NCI-H2081 treated with DMSO at 0.1 percent for 48 hours (cell line): ENCODE measurements at places on chromosomes 13 and 19.
A peak's percentile ranks its signal among the peaks of the same experiment; 100 is the strongest.

- peak; percentile 71 for DNase-seq
Observed at GRCh38 chr19:53103234-53104203, at the start of gene ZNF160. Gene ZNF160, minus strand, starts transcription at chr19:53103422. Its CDS starts 17,146 bp downstream, at chr19:53086276.

DNA sequence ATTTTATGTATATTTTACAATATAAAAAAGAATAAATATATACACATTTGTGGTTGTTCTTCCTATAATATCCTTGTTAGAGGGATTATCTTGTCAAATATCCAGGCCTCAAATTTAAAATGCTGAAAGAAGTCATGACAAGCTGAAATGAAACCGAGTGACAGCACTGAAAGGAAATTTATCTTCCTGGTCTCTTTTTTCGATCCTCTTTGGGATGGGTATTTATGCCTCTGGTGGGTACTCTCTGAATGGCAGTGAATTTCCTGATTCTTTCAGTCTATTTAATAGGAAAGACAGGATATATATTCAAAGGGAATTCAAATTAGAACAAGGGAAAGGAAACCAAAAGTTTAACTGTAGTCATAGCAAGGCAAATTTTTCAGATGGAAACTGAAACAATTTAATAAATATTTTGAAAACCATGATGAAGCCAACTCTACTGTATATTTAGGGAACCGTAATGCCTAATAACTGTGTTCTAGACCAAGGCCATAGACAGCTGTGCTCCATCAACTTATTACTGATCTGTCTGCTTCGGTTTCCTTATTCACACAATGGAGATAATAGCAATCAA is 97.9 kb downstream of the DLEU7 start:
- no peak for DNase-seq

- no peak for DNase-seq
Observed at GRCh38 chr19:18170714-18171255, 2.8 kb upstream of the IFI30 start.

- peak; percentile 50 for DNase-seq
Observed at GRCh38 chr13:43272851-43273250, 249.5 kb downstream of the DNAJC15 start.

DNA sequence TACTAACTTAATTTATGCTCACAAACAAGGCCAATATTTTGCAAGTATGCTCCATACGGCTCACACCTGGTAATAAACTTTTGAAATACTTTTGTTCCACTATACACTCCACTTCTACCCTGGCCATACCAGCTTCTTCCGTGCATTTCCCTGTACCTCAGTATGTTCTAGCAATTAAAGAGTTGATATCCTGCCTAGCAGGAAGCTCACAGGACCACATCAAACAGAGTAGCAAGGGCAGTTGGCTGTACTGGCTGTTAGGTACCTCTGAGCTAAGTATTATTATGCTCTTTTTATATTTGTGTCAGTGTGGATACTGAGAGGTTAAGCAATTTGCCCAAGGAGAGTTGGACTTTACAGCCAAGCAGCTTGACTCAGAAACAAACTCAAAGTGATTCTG is 257.7 kb downstream of the SLITRK6 start:
- DNase-seq, result no peak

GRCh38 chr19:4861147-4861546 is 6.3 kb downstream of the PLIN3 start:
- DNase-seq, result no peak

GRCh38 chr13:20401931-20402856 is 123.5 kb downstream of the CRYL1 start:
- DNase-seq, result no peak

- no peak for DNase-seq
Observed at GRCh38 chr13:75558145-75558840, 8.7 kb downstream of the UCHL3 start.

- no peak for DNase-seq
Observed at GRCh38 chr19:10112895-10113591, 1.6 kb downstream of the P2RY11 start.

DNA sequence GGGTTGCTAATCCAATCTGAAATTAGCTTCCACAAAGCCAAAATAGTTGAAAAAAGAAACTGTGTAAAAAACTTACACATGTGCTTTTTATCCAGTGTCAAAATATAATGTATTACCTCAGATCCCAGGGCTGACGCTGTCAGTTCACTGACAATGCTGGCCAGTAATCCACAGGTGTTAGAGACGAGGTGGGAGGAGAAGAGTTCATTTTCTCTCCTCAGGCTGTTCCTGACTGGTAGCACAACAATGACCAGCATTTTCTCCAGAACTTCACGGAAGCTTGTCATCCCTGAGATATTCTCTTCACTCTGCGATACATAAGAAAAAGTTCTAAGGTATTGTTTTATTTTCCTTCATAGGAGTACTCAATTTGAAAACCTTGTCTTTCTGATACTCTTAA is 146.9 kb downstream of the MYCBP2 start:
- DNase-seq, result no peak

DNA sequence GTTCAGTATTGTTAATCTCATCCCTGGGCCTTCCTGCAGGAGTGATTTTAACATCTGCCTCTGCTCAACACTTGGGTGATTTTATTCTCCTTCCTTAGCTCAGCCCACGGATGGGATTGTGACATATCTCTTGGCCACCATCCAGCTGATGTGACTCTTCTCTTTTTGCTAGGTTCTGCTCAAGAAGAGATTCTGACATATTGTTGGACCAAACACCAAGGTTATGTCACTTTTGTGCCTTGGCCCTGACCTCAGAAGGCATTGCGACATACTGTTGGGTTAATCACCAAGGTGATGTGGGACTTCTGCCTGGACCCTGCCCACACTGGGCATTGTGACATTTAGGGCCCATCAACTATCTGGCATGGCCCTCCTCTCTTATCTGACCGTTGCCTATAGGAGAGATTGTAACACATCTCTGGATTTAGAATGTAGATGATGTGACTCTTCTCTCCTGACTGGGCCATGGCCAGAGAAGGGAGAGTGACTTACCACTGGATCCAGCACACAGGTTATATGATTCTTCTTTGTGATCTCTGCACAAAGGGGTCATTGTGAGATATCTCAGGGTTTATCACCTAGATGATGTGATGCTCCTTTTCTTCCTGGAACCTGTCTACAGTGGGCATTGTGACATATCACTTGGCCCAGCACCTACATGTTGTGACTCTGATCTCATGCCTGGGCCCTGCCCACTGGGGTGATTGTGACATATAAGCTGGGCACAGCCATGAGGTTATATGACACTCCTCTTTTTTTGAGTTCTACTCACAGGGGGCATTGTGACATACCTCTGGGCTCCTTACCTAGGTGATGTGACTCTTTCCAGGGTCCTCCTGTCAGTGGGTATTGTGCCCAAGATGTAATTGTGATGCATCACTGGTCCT is 88.8 kb downstream of the ZNF429 start:
- no peak for DNase-seq

DNA sequence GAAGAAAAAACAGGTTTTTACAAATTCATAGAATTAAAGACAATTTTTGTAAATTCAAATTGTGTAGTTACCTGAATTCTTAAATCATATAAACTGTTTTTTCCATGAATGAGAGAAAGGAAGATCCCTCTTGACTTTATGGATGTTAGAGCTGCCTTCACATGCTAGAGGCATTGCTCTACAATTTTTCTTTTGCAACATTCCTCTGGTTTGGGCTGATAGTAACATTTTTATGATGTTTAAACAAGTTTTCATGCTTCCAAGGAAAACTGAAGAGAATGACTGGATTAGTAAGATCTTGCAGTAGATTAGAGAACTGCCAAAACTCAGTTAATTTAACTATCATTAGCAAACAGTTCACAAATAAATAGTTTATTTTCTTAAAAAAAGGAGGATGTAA is 250.6 kb downstream of the GPC6 start:
- DNase-seq, result no peak

- DNase-seq, result no peak
Observed at GRCh38 chr13:113421673-113422270, 31.5 kb downstream of the ADPRHL1 start.

- no peak for DNase-seq
Observed at GRCh38 chr13:72645521-72645920, 81.9 kb downstream of the MZT1 start.

DNA sequence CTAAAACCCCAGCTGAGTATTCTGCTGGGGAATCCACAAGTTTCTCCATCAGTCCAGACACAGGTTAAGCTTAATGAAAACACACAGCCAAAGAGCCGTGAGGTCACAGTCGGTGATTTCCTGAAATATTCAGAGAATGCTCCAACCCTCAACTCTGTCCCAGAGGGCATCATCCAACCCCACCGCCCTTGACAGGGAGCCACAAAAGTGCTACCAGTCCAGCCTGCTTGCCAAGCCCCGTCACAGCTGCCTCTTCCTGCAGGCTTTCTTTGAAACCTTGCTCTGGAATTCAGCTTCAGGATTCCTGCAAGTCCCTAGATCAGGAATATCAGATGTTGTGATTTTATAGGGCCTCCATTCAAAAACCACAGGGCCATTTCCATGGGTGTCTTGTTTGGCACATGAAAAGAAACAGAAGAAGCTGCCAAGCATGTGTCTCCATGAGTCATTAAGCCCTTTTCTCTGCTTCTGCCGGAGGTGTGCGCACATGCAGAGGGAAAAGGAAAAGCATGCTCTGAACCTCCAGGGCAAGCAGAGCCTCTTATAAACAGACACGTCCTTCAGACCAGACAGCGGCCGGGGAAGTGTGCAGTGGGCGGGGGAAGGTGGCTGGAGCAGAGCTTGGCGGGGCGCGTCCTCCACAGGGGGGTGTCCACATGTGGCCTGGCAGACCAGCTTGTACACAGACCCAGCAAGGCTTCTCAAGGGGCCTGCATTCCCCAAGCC is 164.7 kb downstream of the KATNAL1 start:
- no peak for DNase-seq

GRCh38 chr13:26075498-26075897 is 23.7 kb upstream of the SHISA2 start:
- no peak for DNase-seq

DNA sequence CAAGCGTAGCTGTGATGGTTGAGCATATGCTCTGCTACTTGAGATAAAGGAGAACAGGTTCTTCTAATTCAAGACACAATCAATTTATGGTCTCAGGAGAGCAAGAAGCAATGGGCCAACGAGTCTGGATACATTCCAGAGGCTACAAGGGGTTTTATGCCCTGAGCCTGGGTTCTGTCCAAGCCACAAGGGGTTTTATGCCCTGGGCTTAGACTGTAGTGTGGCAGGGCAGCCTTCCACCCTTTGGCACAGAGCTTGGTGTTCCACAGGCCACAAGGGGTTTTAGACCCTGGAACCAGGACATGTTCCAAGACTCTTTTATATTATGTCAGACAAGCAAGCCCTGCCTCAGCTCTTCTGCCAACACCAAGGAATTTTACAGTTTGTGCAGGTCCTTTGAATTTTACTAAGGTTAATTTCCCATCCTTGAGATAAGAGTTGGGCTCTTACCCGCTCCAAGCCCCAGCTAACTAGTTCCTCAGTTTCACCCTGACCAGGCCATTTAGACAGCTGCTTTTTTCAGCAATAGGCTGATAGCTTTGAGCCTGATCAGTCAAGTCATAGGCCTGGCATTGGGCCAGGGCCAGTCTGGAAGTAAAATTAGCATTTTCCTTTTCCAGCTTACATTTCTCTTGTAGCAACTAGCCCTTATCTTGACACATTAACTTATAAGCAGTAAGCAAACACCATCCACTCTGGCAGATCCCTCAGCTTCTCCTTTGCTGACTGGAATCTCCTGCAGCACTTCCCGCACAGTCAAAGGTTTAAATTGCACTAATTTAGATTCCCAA is 95.0 kb downstream of the ZNF737 start:
- no peak for DNase-seq

DNA sequence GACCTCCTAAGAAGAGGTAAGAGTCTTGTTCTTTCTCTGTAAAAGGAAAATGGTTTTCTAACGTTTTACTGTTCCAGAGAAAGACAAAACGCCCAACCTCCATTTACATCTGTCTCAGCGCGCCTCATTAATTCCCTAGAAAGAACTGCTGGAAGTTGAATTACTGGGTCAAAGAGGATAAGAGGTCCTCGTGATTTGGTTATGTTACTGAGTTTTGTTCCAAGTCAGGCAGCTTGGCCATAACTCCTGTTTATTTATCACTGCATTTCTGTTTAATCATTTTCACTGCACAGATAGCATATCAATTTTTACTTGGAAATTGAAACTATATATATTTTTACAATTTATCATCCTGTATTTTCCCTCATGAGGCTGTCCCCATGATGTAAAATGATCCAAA is 112.9 kb upstream of the PEG3 start:
- no peak for DNase-seq

DNA sequence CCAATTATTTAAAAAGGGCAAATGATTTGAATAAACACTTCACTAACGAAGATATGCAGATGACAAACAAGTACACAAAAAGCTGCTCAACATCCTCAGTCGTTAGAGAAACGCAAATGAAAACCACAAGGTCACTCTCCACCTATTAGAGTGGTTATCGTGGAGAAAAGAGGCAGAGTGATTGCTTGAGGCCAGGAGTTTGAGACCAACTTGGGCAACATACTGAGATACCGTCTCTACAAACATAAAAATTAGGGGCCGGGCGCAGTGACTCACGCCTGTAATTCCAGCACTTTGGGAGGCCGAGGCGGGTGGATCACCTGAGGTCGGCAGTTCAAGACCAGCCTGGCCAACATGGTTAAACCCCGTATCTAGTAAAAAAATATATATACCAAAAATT is 27.2 kb downstream of the BLOC1S3 start:
- DNase-seq, result no peak

- DNase-seq, result peak; percentile 22
Observed at GRCh38 chr19:3968556-3969434, 2.1 kb downstream of the DAPK3 start.

DNA sequence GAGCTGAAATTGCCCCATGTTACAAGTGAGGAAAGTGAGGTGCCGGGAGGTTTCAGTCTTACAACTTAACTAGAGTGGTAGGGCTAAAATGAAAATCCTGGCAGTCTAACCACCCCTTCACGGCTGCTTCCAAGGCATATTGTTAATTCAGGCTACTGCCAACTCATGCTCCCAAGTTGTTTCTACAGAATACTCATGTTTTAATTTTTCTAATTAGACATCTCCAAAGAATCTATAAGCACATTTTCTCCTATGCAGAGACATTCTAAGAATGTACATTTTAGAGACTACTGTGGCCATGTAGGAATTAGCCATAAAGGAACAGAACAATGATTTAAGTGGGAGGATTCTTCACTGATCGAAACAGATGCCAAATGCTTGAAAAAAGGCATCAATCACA is 7.0 kb upstream of the TSC22D1 start:
- DNase-seq, result no peak

DNA sequence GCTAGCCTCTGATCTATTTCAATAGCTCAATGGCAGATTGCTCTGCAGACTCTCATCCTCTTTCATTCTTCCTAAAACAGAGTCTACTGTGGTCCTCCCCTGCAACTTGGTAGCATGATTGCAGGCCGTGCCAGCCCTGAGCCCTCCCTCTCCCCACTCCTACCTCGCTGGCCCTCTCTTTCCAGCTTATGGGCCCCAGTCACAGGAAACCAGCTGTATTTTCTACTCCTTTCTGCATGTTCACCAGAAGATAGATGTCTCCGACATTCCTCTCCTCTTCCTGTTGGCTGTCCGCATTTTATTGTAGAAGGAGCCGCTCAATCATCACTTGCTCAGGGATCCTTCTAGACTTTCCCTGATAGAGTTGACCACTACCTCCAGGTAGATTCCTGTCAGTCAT is 50.2 kb downstream of the SERP2 start:
- no peak for DNase-seq

- DNase-seq, result no peak
Observed at GRCh38 chr19:28314756-28315155, 898.2 kb downstream of the UQCRFS1 start.

- DNase-seq, result no peak
Observed at GRCh38 chr13:25037057-25037813, 58.7 kb upstream of the PABPC3 start.

GRCh38 chr13:52906122-52906903 is 57.9 kb upstream of the PCDH8 start:
- no peak for DNase-seq

GRCh38 chr13:74927823-74928222 is 554.1 kb downstream of the TBC1D4 start:
- no peak for DNase-seq
